ENCODE measurements at places on chromosomes 3 and 15.

- no peak for DNase-seq
Measured at GRCh38 chr3:155880286-155880685, 9.8 kb downstream of the GMPS start.

DNA sequence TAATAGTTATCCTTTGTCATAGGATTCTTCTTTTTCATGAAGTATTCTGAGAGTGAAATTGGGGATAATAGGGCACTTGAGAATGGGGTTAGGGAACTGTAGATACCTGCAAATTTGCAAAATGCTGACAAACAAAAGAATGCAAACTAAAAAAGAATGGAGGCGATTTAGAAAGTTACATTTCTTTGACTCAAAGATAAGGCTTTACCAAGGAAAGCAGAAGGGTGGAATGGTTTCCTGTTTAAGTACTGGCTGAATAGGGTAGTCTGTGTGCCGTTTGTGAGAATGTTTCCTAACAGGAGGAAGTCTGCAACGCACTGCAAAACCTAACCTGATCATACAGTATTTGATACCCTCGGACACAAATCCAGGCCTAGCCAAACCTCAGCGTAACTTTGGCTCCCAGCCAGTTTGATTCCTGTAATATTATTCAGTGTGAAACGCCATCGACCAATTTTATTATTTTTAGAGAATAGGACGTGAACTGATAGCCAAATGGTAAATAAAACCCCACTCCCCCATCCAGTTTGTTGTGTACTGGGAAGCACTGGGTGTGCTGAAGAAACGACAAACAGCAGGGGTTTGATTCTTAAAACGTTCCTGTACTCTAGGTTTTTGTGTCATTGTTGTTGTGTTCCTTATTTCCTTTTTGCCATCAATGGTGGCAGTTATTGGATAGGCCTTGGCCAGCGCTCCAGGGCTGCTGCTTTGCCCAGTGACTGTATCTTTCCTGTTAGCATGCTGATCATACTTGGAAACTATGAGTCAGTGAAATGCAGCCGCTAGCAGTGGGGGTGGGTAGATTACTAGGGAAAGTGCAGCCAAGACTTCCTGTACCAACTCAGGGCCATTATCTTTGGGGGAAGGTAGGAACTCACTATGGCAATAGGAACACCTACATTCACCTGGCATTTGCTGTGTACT is 148.0 kb upstream of the TBL1XR1 start:
- peak; percentile 97 for DNase-seq

DNA sequence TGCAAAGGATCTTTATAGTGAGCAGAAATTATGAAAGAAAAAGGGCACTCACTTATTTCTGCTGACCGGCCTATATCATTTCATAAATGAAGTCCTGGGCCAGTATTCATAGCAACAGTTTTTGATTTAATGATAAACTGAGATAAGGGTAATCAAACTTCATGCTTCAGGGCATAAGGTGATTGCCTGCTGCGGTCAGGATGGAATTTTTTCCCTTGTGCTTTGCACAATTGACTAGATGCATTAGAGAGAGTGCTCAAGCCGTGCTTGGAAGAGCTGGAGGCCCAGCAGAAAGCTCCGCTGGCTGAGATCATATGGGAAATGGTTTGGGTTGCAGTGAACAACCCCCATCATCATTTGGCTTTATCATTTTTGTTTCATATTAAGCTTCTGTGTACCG is 10.4 kb downstream of the SEMA6D start:
- DNase-seq: no peak

GRCh38 chr3:104596551-104596950 is 770.2 kb upstream of the ALCAM start:
- peak; percentile 61 for DNase-seq

GRCh38 chr3:46360907-46361306 is 7.0 kb downstream of the CCR2 start:
- no peak for DNase-seq

DNA sequence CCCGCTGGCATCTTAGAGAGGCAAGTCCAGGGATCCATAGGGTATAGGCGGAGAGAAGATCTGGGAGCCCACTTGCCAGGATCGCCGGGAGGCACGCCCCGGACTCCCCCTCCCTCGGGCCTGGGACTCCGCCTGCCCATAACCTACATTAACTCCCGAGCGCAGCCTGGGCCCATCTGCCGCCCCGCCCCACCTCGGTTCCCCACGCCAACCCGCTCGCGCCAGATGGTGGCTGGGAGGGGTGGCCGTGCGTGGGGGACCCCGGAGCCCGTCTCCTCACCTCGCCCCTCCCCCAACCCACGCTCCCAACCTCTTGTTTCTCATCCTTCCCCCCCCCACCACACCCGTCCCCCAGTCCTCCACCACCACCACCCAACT is 1.7 kb upstream of the DLL4 start:
- no peak for DNase-seq

DNA sequence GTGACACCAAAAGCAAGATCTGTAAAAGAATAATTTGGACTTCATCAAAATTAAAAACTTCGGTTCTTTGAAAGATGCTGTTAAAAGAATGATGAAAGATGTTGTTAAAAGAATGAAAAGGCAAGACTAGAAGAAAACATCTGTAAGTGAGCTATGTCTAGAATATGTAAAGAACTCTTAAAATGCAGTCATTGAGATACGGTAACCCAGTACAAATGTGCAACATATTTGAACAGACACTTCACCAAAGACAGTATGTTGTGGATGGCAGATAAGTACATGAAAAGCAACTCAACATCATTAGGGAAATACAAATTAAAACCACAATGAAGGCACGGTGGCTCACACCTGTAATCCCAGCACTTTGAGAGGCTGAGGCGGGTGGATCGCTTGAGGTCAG is 139.5 kb downstream of the LRIG1 start:
- DNase-seq: peak; percentile 28

DNA sequence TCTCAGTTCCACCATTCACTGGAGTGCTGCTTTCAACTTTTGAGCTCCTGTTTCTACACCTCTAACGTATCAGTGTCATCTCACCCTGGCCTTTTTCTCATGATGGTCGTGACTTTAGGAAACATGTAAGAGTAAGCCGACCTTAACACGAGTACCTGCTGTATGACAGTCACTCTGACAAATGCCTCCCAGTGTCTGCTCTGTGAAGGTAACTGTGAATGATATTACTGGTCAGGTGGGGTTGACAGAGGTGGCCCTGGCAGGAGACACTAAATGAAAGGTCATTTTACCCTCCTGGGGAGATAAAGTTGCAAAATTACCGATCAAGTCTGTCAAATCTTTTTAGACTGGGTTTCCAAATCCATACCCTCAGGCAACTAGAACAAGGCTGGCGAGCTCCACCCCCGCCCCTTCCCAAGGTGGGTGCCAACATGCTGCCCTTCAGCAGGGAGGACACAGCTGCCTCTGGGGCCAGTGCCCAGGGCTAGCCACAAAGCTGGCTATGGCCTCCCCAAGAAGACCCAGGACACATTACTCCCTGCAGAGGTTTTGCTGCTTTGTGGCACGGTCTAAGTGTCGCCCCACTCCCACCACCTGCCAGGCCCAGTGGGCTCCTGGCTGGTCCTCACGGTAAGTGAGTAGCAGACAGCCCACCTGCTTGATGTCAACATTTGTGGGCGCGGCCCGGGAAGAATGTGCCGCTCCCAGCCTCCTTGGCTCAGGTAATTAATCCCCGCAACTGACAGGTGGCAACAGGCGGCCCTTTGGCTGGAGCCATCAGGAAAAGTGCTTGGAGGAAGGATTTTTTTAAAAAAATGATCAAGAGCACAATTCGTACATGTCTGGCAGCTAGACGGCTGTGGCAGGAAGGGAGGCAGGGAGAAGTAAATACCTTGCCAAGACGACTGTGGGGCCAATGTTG is 211.8 kb downstream of the TP63 start:
- DNase-seq: no peak
